ENCODE measurements at places on chromosomes 12 and 14.

- DNase-seq, result no peak
Observed at GRCh38 chr14:103896578-103896977, 31.7 kb upstream of the TDRD9 start.

GRCh38 chr12:124853781-124854636 lies 9.7 kb downstream of the SCARB1 start:
- DNase-seq, result no peak

DNA sequence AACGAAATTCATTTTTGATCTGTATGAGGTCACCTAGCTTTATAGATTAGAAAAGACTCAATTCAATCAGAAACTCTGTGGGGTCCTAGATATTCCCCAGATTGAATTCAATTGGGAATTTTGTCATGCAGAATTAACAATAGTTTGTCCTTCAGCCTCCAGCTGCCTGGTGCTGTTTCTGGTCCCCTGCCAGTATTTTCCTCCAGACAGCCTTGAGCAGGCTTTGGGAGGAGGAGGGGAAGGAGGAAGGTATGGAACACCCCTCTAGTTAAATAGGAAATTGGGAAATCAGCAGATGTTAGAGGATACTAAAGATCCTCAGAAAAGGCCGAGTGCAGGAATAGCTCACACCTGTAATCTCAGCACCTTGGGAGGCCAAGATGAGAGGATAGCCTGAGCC lies 10.6 kb downstream of the GRIP1 start:
- DNase-seq, result no peak

DNA sequence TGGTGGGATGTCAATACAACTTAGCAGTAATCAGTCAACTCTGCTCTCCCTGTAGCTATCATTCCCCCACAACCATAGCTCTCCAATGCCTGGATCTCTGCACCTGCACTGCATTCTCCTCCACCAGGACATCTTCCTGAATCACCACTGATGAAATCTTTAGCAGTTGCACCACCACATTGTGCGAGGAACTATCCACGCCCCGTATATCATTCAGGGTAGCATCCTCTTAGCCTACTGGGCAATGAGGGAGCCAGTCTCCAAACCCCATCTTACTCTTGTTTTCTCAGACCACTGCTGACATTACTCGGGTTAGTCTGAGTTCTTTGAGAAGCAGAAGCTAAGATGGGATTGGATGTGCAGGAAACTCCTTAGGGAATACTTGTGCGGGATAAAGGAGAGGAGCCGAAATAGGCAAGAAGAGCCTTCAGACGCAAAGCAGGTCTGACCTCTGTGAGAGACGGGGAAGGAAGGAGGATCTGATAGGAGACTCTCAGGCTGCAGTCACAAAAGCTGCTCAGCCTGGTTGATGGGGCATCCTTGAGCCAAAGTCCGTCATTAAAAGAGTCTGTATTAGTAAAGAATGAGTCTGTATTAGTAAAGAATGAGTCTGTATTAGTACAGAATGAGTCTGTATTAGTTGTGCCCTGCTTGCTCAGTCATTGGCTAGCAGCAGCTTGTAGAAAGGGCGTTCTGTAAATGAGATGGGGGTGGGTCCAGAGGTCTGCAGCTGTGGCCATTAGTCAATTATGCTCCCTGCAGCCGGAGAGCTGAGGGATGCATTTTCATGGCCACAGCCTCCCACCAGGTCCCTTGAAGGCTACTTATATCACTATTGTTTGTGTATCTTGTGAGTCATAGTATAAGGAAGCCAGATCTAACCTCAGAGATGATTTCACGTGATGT lies 49.6 kb upstream of the RASSF3 start:
- no peak for DNase-seq

GRCh38 chr14:77071938-77072388 lies 26.1 kb upstream of the CIPC start:
- no peak for DNase-seq

DNA sequence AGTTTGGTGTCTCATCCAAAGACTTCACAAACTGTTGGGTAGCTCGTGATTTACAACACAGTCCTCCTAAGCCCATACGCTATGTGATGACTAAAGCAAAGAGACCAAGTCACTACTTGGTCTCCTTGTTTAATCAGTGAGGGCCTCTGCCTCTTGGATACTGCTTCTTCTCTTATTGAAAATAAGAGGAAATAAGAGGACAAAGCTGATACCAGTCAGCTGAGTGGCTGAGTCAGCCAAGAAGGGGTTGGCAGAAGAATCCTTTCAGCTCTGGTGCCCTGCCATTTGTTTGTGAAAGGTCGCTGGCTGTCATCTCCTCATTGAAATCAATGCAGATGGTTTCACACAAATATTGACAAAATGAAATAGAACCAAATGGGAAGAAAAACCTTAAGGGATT lies 67.5 kb upstream of the SLC35F4 start:
- no peak for DNase-seq

DNA sequence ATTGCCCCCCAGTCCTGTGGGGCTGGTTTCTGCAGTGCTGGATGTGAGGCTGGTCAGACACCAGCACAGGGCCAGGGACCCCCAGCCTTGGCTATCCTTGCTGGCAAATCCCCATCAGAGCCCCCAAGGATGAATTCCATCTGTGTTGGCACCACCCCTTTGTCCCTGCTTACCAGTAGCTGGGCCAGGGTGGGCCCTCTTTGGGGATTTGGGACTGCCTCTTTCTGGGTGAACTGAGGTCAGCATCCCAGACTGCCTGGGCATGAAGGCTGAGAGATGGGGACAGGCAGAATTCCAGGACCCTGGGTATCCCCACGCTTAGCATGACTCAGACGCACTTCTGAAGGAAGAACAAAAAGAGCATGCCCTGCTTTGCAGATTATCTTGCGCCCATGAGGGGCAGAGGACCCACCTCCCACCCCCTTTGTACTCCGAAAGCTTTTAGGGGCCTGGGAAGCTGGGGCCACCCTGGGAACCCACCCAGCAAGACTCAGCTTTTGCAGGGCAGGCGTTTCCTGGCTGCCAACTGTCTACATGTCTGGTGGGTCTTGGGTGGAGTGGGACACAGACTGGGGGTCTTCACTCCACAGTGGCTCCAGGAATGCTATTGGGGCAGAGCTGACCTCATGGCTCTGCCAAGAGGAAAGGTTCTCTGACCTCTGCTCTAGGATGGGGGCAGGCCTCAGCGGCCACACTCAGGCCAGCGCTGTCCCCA lies 26.8 kb downstream of the RFLNA start:
- DNase-seq, result no peak

- DNase-seq, result no peak
Observed at GRCh38 chr12:114938487-114939210, 254.7 kb upstream of the TBX3 start.

GRCh38 chr12:13186302-13186701 lies 10.2 kb upstream of the EMP1 start:
- no peak for DNase-seq

DNA sequence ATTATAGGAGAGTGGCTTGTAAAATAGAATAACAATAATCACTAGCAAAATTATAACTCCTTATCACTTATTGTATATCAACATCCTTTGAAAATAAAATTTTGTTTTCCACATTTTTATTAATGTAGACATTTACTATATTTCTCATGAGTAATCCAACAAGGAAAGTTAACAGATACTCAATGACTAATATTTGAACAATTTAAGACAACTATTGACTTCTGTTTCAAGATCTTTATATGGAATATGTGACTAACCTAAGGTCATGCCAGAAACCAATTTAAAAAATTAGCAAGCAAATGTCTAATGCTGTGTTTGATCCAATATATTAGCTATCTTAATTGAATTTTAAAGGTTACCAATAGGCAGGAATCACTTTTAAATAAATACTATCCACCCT lies 638.5 kb upstream of the FLRT2 start:
- no peak for DNase-seq

DNA sequence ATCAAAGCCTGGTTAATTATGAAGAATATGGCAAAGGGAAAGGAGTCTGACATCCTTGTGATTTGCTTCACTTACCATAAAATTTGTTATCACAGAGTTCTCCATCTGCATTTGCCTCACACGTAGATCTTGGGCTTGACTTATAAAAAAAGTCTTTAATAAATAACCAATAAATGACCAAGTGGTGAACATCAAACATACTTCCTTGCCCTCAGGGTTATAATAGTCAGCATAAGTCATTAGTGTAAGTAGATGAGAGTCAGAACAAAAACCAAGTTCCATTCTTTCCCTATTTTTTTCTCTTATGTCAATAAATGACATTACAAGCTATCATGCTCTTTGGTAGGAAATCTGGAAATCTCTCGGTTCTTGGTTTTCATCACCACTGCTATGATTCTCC lies 635.4 kb upstream of the ATXN7L3B start:
- no peak for DNase-seq

DNA sequence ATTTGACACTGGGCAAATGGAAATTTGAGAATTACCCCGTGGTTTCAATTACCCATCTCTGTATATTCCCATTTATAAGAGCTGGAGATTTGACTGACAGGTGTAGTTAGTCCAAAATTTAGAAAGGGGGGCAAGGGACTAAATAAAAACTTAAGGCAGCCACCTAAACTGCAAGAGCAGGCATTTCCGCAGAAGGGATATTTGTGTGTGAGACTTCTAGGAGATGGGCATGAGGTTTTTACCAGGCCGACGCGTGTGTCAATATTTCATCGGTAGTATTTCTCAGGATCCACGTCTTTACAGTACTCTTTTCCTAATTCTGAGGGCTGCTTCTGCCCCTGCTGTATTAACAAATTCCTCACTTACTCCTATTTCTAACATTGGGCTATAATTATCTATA lies 1.4 kb downstream of the FAR2 start:
- DNase-seq, result no peak

Data from NCI-H187 treated with DMSO at 0.1 percent for 48 hours (cell line).